ENCODE measurements at places on chromosomes 7 and 10.

DNA sequence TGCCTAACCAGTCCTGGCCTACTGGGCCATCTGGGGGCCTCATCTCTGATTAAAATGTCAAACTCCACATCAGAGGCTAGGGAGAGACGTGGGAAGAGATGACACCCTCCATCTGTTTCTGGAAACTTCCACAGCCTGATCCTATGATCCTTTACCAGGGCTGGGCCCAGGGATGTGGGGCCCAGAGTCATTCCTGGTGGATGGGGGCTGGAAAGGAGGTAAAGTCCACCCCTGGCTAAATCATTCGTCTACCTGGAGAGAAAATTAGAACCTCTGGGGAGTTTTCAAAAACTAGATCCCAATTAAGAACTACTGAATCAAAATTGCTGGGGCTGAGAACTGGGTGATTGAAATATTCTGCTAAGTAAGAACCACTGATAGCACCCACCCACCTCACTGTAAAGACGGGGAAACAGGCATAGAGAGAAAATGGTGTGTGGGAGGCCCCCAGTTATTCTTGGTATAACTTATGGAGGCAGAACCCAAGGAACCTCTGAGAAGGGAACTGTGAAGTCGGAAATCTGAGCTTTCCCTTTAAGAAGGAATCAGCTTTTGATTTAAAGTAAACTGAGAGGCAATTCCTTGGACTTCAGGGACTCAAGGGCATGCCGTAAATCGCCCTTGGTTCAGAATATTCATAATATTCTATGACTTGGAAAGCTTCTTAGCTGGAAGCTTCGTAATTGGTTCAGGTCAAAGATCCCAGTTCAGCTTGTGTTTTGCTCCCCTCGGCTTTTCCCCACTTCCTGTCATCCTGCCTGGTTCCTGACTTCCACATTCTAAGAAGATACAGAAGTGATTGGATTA is 53.1 kb downstream of the PRKAG2 start:
- no peak for DNase-seq

GRCh38 chr7:128171-129080 is 63.9 kb upstream of the FAM20C start:
- DNase-seq, result no peak

- DNase-seq, result no peak
Observed at GRCh38 chr10:101487399-101487798, 100.7 kb downstream of the POLL start.

DNA sequence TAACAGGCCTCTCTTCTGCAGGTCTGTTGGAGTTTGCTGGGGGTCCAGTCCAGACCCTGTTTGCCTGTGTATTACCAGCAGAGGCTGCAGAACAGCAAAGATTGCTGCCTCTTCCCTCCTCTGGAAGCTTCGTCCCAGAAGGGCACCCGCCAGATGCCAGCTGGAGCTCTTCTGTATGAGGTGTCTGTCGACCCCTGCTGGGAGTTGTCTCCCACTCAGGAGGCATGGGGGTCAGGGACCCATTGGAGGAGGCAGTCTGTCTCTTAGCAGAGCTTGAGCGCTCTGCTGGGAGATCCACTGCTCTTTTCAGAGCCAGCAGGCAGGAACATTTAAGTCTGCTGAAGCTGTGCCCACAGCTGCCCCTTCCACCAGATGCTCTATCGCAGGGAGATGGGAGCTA is 361.1 kb upstream of the NRP1 start:
- no peak for DNase-seq

- DNase-seq, result no peak
Observed at GRCh38 chr10:61050120-61050745, 106.2 kb upstream of the RHOBTB1 start.

- DNase-seq, result peak; percentile 22
Observed at GRCh38 chr10:60731134-60731885, 47.0 kb upstream of the CDK1 start.

- DNase-seq, result no peak
Observed at GRCh38 chr7:37694208-37695094, 10.9 kb downstream of the GPR141 start.

DNA sequence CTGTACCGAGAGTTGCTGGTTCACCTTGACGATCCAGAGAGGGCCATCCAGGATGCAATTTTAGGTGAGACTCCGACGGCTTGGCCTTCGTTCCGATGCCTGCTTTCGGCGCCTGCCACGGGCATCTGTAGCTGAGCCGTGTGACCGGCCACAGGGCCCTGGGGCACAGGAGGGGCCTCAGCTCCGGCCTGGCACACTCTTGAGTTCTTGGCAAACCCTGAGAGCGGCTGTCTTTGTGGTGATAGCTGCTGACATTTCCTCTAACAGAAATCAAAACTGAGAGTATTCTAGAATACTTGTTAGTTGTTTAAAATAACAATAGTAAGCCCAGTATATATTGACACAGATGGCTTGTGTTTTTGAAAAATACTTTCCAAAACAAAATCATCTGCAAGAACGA is 52.2 kb upstream of the SUN1 start:
- no peak for DNase-seq

- no peak for DNase-seq
Observed at GRCh38 chr7:47663213-47663612, 81.3 kb upstream of the TNS3 start.

DNA sequence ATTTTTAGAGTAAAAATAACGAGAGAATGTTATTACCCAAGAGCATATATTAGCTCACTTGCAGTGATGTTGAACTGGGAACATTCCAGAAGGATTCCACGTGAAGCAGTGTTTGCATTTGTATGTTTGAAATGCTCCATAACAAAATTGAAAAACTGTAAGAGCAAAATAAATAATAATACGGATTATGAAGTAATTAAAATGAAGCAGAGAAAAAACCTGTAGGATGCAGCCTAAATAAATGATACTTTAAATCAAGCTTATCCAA is 203.3 kb downstream of the BAMBI start:
- DNase-seq, result no peak

GRCh38 chr10:133010095-133010842 is 67.9 kb upstream of the CFAP46 start:
- DNase-seq, result no peak

DNA sequence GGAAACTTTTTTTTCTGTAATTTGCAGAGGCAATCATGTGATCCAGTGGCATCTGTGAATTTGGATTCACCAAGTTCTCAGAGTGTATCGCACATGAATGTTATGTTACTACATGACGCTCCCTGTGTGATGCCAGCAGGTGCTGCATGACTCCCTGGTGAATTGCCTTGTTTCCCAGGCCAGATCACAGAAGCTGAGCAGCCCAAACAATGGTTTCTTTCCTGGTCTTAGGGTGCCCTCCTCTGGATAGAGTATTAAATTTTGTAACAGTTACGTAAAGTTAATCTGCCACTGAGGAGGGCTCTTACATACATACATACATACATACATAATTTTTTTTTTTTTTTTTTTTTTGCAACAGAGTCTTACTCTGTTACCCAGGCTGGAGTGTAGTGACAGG is 3.6 kb downstream of the ZSCAN21 start:
- peak; percentile 21 for DNase-seq

GRCh38 chr10:131188494-131188893 is 123.0 kb downstream of the TCERG1L start:
- DNase-seq, result no peak

GRCh38 chr7:80724249-80724871 is 85.9 kb downstream of the CD36 start:
- no peak for DNase-seq

- DNase-seq, result no peak
Observed at GRCh38 chr10:43091846-43092245, 15.0 kb downstream of the RET start.

DNA sequence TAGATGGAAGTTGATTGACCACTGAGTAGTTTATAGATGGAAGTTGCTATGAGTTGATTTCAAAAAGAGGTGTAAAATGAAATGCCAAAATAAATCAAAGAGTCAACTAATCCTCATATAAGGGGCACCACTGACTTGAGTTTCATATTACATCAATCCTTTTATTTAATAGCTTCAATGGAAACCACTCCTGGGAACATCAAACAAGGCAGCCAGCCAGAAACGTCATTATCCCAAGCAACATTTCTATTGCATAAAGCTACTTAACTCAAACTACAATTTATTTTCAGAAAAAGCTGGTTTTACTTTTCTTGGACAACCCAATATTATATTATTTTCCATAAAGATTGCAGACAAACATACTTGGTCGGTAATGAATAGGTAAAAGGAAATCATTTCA is 162.1 kb downstream of the TSPAN12 start:
- no peak for DNase-seq

- no peak for DNase-seq
Observed at GRCh38 chr7:148630078-148630477, 39.5 kb downstream of the C7orf33 start.

DNA sequence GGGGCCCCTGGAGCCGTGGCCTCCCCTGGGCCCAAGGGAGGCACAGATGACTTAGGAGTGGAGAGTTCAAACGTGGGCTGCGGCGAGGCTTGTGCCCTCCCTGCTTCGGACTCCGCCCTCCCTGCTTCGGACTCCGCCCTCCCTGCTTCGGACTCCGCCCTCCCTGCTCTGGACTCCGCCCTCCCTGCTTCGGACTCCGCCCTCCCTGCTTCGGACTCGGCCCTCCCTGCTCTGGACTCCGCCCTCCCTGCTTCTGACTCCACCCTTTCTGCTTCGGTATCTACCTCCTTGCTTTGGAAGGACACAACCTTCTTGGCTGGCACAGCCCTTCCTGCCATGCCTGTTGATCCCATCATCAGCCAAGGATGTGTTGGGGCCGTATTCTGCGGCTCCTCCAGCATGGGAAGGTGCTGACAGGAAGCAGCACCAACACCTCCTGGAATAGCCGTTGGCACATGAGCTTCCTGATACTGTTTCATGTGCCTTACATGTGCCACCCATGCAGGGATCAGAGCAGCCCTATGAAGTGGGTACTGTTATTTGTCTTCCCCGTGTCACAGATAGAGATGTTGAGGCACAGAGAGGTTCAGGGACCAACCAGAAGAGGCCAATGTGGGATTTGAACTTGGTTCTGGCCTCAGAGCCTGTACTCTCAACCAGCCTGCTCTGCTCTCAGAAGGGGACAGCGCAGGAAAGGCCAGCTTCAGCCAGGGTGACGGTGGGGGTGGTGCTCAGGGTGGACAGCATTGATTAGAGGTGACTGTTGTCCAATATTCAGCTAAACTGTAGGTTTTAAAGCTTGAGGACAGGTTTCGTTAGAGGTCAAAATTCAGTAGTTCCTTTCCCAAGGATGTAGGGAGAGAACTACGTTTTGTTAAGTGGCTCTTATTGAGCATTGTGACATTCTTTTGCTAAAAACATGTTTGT is 114.5 kb downstream of the NKX6-2 start:
- DNase-seq, result no peak

DNA sequence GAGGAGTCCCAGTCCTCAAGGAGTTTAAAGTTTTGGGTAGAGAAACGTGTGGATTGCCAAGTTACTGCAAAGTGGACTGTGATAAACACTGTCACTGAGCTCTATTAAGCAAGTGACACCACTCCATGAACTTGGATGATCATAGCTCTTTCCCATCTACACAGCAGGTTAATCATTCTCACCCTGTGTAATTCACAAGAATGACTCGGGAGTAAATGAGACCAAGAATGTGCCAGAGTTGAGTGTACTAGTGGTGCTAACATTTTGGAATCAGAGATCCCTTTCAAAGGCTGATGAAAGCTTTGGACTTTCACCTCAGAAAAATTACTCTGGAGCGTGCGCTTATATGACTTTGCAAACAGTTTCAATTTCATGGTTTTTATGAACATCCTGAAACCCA is 80.8 kb downstream of the RBM20 start:
- DNase-seq, result no peak

GRCh38 chr7:29105752-29106668 is 40.3 kb downstream of the CPVL start:
- no peak for DNase-seq

DNA sequence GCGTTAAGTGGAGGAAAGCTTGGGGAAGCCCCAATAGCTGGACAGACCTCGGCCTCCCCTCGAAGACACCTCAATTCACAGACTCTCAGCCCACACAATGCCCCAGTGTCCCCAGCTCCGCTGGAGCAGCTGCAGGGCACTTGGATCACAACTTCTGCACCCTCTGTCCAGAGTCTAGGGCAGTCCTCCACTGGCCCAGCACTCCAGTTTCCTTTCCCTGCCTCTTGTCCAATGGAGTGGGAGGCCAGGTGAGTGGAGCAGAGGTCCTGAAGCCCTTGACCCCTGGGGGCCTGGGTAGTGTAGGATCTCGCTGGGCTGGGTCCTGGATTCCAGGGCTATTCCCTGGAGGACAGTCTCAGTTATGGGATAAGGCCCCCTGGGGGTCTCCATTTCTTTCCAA is 11.9 kb downstream of the SFRP5 start:
- DNase-seq, result no peak

DNA sequence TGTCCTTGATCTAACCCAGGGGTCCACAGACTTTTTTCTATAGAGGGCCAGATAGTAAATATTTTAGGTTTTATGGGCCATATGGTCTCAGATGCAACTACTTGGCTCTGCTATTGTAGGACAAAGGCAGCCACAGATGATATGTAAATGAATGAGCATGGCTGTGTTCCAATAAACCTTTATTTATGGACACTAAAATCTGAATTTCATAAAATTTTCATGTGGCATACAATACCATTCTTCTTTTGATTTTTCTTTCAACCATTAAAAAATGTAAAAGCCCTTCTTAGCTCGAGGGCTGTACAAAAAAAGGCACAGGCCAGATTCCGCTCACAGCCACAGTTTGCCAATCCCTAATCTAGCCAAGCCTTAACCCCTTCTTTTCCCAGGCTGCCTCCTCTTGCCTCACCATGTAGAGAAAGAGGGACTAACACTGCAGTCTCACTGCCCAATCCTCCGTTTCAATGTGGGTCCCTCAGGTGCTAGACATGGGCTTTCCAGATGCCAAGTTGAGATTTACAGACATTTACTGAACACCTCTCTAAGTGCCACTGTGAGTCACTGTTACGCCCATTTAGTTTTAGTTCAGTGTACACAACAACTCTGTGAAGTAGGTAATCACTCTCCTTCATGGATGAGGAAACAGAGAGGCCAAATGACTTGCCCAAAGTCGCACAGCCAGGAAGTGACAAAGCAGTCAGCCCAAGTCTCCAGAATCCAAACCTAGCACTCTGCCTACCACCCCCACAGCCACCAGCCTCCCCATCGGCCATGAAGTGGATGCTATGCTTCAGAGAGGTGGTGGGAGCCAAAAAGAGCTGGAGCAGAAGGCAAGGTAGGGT is 132.6 kb upstream of the PDLIM1 start:
- no peak for DNase-seq

Measured in stimulated activated CD4-positive, alpha-beta T cell treated with anti-CD3 and anti-CD28 coated beads, Interleukin-4, amount 100 ng/mL, for 24 hours (primary cell).